ENCODE measurements at places on chromosomes 13 and 19. TPM values are rescaled to one million over a fixed set of nuclear protein-coding genes. Genes with fewer than 3 reads are reported as not detected.

Gene ZNF66
- 1.1 TPM for polyA plus RNA-seq

Gene SELENOV
- polyA plus RNA-seq: 4.3 TPM

Gene ADAT3
- polyA plus RNA-seq: 3.8 TPM

Gene RNF113B
- not detected for polyA plus RNA-seq

Gene PRR22
- polyA plus RNA-seq: 1.3 TPM

Gene KLK14
- 0.70 TPM for polyA plus RNA-seq

Gene PNMA8B
- 21.3 TPM for polyA plus RNA-seq

Gene ANKLE1
- polyA plus RNA-seq: 0.42 TPM

Gene SLC10A2
- polyA plus RNA-seq: not detected

- no peak for DNase-seq
Measured at GRCh38 chr13:28761586-28761985, 42.8 kb upstream of the SLC46A3 start.

GRCh38 chr19:28501976-28502375, 711.0 kb downstream of the UQCRFS1 start:
- no peak for DNase-seq

GRCh38 chr19:17348700-17349099, 11.3 kb downstream of the GTPBP3 start:
- DNase-seq: peak; percentile 64

DNA sequence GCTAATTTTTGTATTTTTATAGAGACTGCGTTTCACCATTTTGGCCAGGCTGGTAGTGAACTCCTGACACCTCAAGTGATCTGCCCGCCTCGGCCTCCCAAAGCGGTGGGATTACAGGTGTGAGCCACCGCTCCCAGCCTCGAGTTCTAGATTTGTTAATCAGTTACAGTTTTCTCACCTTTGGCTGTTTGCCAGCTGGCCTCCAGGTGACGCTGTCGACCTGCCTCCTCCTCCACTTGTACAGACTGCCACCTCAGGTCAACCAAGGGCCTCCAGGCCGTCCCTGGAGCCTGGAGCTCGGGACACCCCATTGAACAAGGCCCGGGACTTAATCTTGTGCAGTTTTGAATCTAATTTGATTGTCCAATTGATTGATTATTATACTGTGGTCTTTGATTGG, 45.5 kb downstream of the IER2 start:
- DNase-seq: no peak

GRCh38 chr13:111204438-111205177, 89.5 kb downstream of the ARHGEF7 start:
- peak; percentile 50 for DNase-seq

DNA sequence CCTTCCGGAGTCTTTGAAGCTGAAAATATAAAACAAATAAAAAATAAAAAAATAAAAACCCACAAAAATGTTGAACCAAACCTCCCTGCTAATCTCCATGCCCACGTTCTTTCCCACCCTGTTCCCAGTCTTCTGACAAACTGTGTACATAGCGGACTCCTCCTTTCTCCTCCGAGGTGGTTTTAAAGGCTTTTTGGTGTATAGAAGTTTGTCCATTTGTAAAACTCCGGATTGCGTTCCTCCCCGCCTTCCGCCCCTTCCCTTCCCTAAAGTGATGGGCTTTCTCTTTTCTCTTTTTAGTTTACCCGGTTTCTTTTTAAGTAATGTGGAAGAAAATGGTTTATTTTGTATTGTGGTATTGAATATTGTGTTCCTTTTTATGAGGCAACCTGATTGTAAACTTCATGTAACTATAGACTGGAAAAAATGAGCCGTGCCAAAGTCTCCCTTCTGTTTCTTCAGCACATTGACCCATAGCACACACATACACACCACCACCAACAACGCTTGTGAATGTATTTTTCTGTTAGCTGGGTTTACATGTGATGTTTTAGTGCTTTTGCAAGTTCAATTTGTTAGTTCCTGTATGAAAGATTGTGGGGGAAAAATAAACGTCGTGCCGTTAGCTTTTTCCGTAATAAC, 4.4 kb downstream of the ZIC2 start:
- peak; percentile 31 for DNase-seq

DNA sequence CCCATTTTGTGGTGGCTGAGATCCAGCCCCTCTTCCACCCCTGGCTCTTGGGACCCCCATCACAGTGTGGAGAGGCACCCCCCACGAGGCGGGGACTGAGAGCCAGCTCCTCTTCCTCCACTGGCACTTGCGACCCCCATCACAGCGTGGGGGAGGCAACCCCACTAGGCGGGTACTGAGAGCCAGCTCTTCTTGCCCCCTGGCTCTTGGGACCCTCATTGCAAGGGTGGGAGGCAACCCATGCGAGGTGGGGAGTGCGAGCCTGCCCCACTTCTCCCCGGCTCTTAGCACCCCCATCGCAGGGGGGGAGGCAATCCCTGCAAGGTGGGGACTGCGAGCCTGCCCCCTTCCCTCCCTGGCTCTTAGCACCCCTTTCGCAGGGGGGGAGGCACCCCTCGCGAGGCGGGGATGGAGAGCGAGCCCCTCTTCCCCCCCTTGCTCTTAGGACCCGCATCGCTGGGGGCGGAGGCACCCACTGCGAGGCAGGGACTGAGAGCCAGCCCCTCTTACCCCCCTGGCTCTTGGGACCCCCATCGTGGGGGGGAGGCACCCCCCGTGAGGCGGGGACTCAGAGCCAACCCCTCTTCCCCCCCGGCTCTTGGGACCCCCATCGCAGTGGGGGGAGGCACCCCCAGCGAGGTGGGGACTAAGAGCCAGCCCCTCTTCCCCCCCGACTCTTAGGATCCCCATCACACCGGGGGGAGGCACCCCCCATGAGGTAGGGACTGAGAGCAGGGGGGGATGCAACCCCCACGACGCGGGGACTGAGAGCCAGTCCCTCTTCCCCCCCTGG, 364.6 kb upstream of the SPRY2 start:
- no peak for DNase-seq

- no peak for DNase-seq
Measured at GRCh38 chr13:74820809-74821208, 661.2 kb downstream of the TBC1D4 start.

DNA sequence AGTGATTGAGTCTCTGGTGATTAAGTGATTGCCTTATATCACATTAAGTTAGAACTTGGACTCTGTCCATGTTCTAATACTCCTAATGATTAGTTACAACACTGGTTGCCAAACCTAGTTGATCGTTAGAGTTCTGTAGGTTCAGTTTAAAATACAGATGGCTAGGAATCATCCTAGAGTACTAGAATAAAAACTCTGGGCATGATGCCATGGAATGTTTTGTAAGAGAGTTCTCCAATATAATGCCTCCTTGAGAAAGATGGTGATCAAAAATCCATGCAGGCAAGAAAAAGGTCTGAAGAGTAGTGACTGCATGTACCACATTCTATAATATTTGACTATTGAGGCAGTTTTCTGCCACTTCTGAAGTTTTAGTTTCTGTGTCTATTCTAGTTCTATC, 176.3 kb downstream of the GPC5 start:
- DNase-seq: no peak

DNA sequence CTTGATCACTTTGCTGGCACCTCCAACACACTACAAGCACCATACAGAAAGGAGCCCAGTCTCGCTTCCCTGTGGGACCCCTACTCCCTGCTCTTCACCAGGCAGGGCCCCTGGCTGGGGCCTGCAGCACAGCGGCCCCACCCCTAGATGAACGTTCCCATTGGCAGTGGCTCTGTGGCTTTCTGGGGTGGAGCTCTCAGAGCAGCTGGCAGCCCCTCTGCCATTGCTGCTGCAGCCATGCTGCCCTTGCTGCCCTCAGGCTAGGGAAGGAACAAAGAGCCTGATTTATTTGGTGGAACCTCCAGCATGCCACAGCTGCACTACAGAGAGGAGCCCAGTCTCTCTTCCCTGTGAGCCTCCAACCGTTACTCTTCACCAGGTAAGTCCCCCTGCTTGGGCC, 5.8 kb downstream of the SIGLEC6 start:
- DNase-seq: no peak

DNA sequence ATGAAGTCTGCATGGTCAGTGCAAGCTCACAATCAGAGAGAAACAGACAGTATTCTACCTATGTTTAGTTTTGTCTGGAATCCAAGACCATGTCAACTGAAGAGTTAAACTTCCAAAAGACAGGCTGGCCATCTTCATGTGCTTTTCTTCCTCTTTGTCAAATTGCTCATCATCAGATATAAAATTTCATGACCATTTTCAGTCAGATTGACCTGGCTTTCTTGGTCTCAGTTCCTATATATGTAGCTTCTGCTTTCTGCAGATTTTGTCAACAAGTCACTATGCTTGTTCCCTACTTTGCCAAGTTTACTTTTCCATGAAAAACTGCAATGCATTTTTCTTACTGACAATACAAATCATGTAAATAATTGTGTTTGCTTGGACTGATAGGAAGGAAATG, 13.9 kb downstream of the SLC46A3 start:
- DNase-seq: no peak

- no peak for DNase-seq
Measured at GRCh38 chr19:19305696-19306095, 14.6 kb downstream of the SUGP1 start.
